GM04504 (cell line): ENCODE measurements at places on chromosomes 6 and 20.
A peak's percentile ranks its signal among the peaks of the same experiment; 100 is the strongest.

DNA sequence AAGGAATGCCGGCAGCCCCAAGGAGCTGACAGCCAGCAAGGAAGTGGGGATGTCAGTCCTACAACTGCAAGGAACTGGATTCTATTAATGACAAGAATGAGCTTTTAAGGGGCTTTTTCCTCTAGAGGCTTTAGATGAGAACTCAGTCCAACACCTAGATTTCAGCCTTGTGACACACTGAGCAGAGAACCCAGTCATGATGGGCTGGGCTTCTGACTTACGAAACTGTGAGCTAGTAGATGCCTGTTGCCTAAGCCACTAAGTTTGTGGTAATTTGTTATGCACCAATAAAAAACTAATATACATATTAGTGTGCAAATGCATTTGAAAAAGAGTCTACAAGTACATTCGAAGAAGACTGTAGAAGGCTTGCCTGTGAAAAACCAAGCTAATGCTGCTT lies 263.3 kb downstream of the SOX4 start:
- DNase-seq = no peak

- no peak for DNase-seq
Observed at GRCh38 chr6:87791982-87792381, 89.9 kb upstream of the AKIRIN2 start.

DNA sequence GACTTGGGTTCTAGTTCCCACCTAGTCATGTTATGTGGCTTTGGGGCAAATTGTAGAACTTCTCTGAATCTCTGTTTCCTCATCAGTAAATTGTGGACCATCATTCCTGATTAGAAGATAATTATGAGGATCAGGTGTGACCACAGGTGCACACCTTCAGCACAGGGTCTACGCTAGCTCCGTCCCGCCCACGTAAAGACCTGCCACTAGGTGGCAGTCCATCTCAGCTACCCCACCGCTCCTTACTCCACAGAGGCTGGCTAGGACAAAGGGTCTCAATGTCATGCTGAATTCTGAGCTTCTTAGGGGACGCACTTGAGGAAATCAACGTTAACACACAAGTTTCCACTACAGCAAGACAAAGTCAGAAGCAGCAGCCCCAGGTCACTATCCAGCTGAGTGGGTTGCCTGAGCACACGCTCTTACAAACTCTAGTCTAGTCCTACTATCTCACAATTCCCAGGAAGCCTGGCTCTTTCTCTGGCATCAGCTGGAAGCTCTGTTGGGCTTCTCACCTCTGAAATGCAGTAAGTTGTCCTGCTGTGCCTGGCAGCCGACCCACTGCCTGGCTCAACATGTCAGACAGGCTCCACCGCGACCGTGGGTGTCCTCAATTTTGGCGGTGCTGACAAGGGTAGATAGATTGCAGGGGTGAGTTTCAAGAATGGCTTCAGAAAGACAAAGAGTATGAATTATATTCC lies 2.0 kb upstream of the PLCG1 start:
- no peak for DNase-seq

DNA sequence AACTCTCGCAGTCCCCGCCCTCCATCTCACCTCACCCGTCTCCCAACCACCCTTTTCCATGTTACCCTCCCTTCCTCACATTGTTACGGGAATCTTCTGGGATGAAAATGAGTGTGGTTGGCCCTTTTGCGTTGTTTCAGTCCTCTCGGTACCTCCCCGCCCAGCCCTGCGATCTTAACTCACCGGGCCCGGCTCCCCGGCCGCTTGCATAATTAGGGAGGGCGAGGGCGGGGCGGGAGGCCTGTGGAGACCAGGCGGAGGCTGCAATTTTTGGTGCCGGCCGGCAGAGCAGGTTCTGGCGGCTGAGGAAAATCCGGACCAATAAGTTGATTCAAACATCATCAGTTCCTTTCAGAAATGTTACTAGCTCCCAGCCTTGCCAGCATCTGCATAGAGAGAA lies 25.2 kb downstream of the TFAP2B start:
- DNase-seq = no peak

GRCh38 chr6:3381233-3381921 lies 75.5 kb downstream of the SLC22A23 start:
- no peak for DNase-seq

GRCh38 chr6:137866200-137866913 lies 702 bp upstream of the TNFAIP3 start:
- no peak for DNase-seq

GRCh38 chr6:127022302-127022701 lies 96.2 kb upstream of the RSPO3 start:
- DNase-seq = peak; percentile 32

DNA sequence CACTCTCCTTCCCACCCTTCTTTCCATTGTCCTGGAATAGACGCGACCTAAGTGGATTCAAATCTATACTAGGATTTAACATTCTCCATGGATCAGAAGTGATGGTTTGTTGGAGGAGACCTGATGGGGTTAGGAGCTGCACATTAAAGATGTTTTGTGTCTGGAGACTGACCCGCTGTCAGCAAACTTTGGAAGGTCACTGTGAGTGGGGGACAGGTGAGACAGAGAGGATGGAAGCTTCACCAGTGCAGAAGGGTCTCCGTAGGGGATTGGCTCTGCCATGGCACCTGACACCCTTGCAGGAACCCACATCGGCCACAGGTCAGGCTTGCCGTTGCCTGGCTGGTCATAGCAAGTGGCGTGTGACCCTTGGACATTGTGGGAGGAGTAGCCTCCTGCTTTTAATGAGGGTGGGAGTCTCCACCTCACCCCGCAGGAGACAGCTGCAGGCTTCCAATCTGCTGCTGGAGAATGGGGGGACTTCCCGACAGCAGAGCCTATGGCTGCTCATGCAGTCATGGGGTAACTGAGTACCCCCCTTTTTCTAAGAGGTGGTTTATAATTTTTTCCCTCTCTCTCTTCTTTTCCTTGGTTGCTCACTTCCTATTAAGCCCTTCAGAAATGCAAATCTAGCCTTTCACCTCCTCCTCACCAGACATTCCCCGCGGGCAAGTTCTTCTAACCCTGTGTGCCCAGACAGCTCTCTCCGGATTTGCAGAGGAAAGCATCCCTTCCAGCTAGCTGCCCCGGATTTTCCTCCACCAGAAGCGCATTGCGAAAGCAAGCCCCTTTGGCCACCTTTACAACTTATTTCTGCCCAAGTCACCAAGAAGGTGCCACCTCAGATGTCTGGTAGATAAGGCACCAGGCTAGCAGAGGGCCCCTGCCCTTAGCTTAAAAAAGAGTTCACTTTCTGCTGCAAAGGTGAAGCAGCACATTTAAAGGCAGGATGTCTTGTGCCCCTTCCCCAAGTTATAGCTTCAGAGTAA lies 53.5 kb downstream of the DACT2 start:
- DNase-seq = no peak

- no peak for DNase-seq
Observed at GRCh38 chr6:17042422-17043147, 59.3 kb upstream of the STMND1 start.

- DNase-seq = peak; percentile 32
Observed at GRCh38 chr20:3887876-3888620, 1.1 kb upstream of the PANK2 start.

GRCh38 chr6:113763876-113764275 lies 93.3 kb upstream of the MARCKS start:
- DNase-seq = no peak

DNA sequence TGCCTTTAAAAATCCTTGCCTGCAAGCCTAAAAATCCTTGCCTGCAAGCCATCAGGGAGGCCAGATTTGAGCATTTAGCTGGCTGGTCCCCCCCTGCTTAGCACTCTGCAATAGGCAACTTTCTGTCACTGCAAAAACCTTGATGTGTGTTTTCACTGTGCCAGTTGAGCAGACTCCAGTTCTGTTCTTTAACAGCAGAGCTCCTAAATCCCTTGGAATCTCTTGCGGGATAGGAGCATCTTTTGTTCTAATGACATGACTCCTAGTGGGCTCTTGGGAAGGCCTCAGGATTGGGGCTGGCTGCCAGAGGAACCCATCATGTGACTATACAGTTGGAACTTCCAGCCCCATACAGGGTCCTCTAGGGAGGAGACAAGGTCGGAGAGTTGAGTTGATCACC lies 50.4 kb downstream of the FAM184A start:
- DNase-seq = no peak

DNA sequence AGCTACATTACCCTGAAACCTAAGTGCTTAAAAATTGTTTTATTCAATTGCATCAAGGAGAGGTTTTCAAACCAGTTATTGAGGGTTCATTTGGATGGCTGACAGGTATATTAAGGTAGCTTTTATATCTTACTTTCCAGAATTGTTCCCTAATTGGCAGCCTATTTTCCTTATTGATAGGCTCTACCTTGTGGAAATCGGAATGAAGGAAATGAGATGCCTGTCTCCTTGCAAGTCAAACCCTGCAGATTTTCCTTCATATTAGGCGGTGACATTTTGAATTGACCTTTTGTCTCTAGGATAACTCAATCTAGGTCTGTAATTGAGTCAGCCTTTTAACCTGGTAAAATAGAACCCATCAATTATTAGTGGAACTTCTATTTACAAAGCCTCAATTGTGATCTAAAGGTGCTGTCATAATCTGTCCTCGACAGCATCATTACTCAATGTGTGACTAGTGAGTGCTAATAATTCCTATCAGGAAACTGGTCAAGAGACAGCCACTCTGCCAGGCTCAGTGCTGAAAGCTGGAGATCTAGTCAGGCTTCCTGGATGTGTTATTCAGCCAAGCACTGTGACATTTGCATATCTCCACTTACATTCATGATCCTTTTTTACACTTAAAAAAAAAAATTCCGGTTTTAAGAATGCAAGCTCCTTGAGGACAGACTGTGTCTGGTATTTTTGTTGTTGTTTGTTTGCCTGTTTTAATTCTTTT lies 20.1 kb downstream of the OPRM1 start:
- DNase-seq = no peak

DNA sequence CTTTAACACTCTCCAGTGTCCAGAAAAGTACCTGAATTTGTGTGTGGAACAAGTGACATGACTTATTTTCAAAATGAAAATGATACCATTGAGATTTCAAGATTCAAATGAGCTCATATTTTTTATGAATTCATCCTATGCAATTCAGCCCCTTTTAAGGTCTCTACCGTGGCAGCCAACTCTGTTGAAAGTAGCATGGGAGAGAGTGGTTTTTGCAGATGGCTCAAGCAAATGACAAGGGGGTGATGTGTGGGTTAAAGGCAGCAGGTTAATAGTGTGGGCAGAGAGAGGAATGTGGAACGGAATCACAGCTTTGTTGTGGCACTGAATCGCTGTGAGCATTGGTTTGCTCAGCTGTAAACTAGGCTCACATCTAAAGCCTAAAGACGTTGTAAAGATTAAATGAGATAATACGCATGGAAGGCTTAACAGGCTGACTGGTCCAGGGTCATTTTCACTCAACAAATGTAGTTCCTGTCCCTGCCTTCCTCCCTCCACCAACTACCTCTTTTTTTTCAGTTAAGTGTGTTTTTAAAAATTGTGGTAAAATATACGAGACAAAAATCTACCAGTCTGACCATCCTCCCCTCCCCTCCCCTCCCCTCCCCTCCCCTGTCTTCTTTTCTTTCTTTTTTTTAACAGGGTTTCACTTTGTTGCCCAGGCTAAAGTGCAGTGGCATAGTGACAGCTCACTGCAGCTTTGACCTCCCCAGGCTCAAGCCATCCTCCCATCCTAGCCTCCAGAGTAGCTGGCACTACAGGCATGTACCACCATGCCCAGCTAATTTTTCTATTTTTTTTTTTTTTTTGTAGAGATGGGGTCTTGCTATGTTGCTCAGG lies 114.7 kb upstream of the ZNF217 start:
- peak; percentile 66 for DNase-seq

DNA sequence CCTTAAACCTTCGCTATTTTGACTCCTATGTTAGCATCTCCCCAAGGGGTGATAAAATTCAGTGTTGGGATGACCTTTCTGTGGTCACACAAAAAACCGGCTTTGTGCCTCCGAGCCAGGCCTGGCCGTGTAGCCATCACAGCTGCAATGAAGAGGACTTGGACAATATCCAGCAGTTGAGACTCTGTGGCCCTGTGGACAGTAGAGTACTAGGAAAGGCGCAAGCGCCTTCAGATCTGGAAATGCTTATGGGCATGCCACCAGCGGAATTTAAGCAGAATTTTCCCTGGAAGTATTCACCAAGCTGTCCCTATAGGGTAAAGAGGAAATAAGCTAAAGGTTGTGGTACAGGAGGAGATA lies 63.3 kb upstream of the SLC2A12 start:
- no peak for DNase-seq

- DNase-seq = no peak
Observed at GRCh38 chr6:146422789-146423375, 120.8 kb upstream of the RAB32 start.

DNA sequence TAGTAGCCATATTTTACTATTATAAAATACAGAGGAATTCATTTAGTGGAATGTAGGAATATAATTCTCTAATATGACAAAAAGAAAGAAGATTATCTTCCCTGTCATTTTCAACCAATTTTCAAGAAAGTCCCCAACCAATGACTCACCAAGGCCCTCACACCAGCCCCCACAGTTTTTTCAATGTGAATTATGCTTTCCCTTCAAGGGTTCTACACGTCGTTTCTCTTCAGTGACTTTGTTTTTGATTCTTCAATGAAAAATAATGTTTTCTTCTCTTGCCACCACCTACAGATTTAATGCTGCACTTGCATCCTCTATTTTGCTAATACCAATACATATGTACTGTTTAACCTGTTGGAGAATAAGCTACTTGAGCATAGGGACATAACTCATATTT lies 841.3 kb downstream of the PHF3 start:
- DNase-seq = no peak

DNA sequence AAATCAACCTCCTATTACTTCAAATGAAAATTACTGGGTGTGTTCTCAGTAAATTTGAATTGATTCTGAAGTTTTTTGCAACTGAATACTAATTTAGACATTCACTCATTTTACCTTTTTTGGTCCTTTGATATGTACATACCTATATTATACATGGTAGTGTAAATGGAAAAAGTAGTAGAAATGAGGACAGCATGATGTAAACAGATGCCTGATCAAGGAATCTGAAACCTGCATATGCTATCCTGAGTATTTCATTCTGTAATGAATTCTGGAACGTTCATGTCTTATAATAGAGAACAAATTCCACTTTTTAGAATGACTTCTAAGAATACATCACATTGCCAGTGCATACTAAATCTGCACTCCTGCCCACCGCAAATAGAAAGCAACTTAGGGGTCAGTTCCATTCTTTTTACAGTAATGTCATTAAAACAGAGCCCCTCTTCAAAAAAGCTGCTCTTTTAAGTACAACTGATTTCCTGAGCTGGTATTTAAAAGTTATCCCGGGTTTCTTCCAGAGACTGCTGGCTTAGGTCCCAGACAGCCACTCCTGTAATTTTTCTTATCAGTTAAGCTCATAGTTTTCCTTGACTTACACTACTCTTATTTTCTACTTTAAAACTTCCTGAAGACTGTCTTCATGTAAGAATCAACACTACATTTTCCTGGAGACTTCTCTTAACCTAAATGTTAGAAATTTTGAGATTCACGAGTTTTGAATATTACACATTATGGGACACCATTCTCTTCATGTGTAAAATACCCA lies 48.4 kb downstream of the MAP3K7 start:
- DNase-seq = no peak

DNA sequence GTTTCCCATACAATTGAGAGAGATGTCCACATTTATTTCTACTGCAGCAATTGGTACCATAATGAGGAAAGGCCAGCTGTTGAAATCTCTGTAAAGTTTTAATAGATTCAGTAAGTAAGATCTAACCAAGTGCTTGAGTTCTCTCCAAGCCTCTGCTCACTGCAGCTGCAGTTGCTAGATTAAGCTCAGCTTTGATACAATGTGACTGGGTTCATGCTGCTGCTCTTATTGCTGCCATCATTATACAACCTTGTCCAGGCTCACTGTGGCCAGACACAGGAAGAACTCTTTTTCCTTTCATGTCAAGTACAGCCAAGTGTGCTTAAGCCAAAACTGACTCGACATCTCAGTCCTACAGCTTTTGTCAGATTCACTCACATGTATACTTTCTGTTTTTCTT lies 423.5 kb downstream of the GJA1 start:
- DNase-seq = no peak

- DNase-seq = no peak
Observed at GRCh38 chr6:157400676-157401075, 19.7 kb downstream of the ZDHHC14 start.
